Cardiac septum (tissue), 1 donor: ENCODE measurements at places on chromosomes 2 and 18. TPM values are rescaled to one million over a fixed set of nuclear protein-coding genes. Genes with fewer than 3 reads are reported as not detected.

Gene FSHR
- not detected for total RNA-seq

Gene RRM2
- 0.35 TPM for total RNA-seq

Gene GPBAR1
- 1.2 TPM for total RNA-seq

Gene IL18R1
- 1.3 TPM for total RNA-seq

Gene DUSP2
- 1.3 TPM for total RNA-seq

Gene HMSD
- total RNA-seq: 1.1 TPM

Gene TEX44
- not detected for total RNA-seq

Gene PSMA8
- total RNA-seq: not detected

Gene BOK
- total RNA-seq: 4.5 TPM

Gene ZNF24
- 44.2 TPM for total RNA-seq

Gene MROH2A
- total RNA-seq: not detected

Gene ABCG5
- not detected for total RNA-seq

Gene GALNT3
- total RNA-seq: 0.27 TPM

Gene MOCOS
- 0.38 TPM for total RNA-seq

Gene MARCHF7
- total RNA-seq: 86.5 TPM

Gene ADD2
- total RNA-seq: 1.6 TPM

Gene SMC6
- 13.9 TPM for total RNA-seq

Gene ANO7
- total RNA-seq: 3.4 TPM

Gene HTR2B
- total RNA-seq: 2.9 TPM

Gene STON1
- 6.7 TPM for total RNA-seq

Gene CUL3
- 66.0 TPM for total RNA-seq

Gene CAPN14
- 0.16 TPM for total RNA-seq

Gene RNMT
- 27.0 TPM for total RNA-seq

Gene TPO
- total RNA-seq: 11.8 TPM

Gene FOXI3
- total RNA-seq: not detected

Gene PROKR1
- 0.08 TPM for total RNA-seq

Gene HJURP
- not detected for total RNA-seq
